ENCODE measurements at places on chromosomes 6 and 20. TPM values are rescaled to one million over a fixed set of nuclear protein-coding genes. Genes with fewer than 3 reads are reported as not detected.

GSTA3 gene
- not detected for total RNA-seq

ARMH2 gene
- total RNA-seq = not detected

HLA-DQB2 gene
- total RNA-seq = 0.50 TPM

TMEM244 gene
- total RNA-seq = not detected

MUC21 gene
- total RNA-seq = not detected

NMBR gene
- total RNA-seq = not detected

DLK2 gene
- total RNA-seq = 45.2 TPM

WFDC2 gene
- total RNA-seq = 2.3 TPM

CST11 gene
- not detected for total RNA-seq

CDC25B gene
- total RNA-seq = 5.5 TPM

OR12D3 gene
- total RNA-seq = not detected

CGA gene
- total RNA-seq = not detected

SIRPD gene
- not detected for total RNA-seq

KHDC1L gene
- total RNA-seq = not detected

KCNQ5 gene
- total RNA-seq = 13.7 TPM

SPEF1 gene
- 0.26 TPM for total RNA-seq

SEL1L2 gene
- total RNA-seq = not detected

SLC22A2 gene
- not detected for total RNA-seq

PBOV1 gene
- not detected for total RNA-seq

DEFB132 gene
- not detected for total RNA-seq

PI16 gene
- total RNA-seq = not detected

WFDC10B gene
- total RNA-seq = 0.52 TPM

SPINT4 gene
- not detected for total RNA-seq

EDN3 gene
- total RNA-seq = 0.17 TPM

TDRD6 gene
- 0.50 TPM for total RNA-seq

Data from mammary epithelial cell (primary cell).